ENCODE measurements at places on chromosomes 3 and 15.
A peak's percentile ranks its signal among the peaks of the same experiment; 100 is the strongest.

DNA sequence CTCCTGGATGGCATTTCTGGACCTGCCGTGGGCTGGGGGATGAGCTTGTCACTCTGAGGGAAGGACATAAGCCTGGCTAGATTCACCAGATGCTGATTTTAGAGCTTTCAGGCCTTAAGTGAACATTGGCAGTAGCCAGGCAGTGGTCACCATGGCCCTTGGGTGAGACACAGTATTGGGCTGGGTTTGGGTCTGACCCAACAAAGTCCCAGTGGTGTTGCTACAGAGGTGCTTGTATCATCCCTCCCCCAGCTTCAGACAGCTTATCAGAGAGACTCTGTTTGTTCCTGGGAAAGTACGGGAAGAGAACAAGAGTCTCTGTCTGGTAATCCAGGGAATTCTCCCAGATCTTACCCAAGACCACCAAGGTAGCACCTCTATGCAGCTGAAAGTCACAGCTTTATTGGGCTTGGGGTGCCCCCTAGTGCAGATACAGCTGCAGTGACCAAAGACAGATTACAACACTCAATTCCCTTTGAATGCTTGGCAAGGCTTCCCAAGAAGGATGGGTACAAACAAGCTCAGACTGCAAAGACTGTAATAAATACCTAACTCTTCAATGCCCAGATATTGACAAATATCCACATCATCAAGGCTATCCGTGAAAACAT is 9.8 kb upstream of the RUVBL1 start:
- no peak for DNase-seq

DNA sequence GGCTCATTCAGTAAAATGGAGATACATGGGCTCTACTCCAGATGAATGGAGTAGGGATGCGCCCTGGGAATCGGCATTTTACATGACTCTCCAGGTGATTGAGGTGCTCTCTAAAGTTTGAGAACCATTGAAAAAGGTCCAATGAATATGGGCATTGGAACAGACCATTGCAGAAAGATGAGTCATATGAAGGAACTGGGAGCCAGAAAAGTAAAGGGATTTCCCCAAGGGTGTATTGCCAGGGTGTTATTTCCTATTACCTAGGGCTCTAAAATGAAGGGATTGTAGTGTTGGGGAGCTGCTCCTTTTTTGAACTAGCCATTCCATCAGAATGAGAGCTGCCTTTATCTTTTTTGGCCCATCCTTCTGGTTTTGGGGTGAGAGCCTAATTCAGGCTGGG is 21.7 kb downstream of the CLDN11 start:
- no peak for DNase-seq

- DNase-seq, result no peak
Observed at GRCh38 chr15:40716165-40716564, 21.2 kb downstream of the RAD51 start.

DNA sequence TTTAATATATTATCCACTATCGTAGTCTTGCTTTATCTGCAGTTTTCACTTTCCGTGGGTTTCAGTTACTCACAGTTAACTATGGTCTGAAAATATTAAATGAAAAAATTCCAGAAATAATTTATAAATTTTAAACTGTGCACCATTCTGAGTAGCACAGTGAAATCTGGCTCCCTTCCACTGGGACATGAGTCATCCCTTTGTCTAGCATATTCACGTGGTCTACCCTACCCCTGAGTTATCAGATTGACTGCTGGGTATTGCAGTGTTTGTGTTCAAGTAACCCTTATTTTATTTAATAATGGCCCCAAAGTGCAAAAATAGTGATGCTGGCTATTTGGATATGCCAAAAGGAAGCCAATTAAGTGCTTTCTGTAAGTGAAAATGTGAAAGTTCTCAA is 539.5 kb upstream of the AGTR1 start:
- no peak for DNase-seq

GRCh38 chr15:91897585-91898372 is 44.3 kb downstream of the SLCO3A1 start:
- no peak for DNase-seq

DNA sequence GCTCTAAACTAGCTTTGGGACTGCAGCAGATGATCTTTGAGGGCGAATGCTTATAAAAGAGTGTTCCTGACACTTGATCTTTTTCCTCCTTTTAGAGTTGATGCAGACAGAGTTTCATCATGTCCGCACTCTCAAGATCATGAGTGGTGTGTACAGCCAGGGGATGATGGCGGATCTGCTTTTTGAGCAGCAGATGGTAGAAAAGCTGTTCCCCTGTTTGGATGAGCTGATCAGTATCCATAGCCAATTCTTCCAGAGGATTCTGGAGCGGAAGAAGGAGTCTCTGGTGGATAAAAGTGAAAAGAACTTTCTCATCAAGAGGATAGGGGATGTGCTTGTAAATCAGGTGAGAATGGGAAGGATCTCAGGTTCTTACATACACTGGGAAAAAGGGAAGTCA is 75.7 kb downstream of the KLHL25 start:
- no peak for DNase-seq

GRCh38 chr3:143036557-143036956 is 35.2 kb downstream of the U2SURP start:
- DNase-seq, result no peak

DNA sequence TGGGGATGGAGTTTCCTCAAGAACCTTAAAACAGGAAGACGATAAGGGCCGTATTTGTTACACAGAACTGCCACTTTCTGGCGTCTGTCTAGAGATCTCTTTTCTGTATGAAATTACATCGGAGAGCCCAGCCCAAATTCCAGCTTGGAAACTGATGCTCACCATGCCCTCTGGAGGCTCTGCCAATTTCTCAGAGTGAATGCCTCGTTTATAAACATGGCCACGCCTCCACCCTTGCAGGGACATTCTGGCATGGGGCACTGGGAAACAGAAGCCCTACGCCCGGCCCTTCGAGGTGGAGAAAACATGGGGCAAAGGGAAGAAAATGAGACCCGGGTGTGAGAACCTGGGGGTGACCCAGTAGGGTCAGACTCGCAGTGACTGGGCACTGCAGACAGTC is 53.4 kb upstream of the SEC13 start:
- no peak for DNase-seq

DNA sequence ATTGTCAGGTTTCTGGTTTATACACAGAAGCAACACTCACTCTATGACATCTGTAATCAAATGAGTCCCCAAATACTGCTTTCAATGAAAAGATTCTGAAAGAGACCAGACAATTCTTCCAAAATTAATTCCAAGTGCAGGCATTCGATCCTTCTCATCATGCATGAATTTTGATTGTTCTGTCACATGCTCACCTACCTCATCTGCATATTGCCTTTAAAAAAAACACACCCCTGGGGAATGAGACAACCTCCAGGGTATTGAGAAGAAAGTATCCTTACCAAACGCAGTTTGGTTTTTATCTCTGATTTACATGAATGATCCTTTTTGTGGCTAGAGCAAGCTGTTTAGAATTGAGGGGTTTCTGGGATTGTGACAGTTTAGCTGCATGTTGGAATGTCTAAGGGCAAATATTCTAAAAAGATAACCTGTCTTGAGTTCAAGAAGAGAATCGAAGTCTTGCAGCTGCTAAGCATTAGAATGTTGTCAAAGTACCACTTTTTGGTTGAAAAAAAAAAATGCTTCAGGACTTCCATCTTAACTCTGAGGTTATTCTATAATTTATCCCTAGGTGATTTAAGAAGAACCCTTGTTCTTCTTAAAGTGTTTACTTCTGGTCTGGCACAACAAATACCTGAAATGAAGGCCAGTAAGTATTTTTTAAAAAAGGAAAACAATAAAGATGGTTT is 653.1 kb downstream of the RBMS3 start:
- DNase-seq, result no peak

DNA sequence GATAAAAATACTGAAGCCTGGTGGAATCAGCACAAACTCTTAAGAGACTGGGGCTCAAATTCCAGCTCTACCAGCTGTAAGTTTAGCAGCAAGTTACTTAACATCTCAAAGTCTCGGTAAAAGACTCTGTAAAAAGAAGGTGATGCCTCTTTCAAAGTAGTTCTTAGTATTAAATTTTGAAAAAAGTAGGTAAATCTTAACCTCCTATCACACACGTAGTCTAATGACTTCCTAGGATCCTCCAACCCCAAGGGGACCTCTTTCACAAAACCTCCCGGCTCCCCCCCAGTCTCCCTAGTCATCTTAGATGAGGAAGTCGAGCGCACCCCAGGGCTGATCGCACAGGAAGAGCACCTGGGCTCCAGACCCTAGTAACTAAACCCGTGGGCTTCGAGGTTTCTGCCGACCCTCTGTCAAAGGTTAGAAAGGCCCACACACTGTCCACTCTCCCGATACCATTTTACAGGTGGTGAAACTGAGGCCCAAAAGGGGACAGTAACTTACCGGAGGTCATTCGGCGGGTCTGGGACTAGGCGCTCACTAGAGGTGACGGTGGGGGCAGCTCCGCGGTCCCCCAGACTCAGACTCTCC is 427 bp downstream of the MBD4 start:
- no peak for DNase-seq

DNA sequence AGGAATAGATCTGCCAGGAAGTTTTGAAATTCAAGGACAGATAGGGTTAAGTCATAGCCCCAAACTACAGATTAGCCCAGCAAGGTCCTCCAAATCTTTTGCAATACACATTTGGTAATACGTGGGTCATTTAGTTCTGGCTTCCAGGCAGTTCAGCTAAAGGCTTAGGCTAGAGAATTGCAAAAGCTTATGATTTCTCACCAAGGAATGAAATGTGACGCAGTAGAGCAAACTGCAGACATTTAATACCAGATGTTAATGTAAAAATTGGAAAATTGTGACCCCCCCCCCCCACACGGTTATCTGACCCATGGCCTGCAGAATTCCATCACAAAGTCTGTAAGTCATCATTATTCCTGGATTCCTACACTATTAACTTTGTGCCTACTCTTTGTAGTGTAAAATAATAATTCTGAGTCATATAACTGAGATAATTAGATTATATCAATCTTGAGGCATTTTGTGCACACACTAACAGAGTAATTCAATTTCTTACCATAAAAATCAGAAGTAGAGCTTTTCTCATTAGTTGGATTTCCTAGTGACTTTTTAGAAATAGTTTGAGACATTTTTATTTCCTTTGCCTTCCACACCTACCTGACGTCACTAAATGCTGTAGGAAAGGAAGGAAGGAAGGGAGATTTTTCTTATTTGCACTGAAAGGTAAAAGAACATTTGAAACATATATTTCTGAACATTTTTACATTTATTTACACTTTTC is 235.2 kb downstream of the DTWD1 start:
- DNase-seq, result peak; percentile 95

DNA sequence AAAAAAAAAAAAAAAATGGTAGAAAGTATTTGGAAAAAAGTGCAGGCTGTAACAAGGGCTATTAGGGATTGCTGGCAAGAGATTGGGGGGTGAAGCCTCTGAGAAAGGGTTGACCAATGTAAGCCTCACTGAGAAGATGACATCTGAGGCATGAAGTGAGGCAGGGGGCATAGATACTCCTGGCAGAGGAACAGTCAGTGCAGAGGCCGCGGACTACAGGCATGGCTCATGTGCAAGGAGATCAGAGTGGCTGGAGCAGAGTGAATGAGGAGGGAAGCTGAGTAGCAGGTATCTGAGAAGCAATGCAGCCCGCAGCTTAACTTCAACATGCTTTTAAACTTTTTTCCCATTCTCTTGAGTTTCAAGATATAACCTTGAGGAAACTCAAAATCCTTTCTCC is 5.4 kb downstream of the FBXL22 start:
- DNase-seq, result no peak

- no peak for DNase-seq
Observed at GRCh38 chr3:69536306-69537020, 150.6 kb upstream of the FRMD4B start.

- DNase-seq, result peak; percentile 15
Observed at GRCh38 chr3:42831321-42831713, 22.1 kb downstream of the ACKR2 start.

GRCh38 chr3:11769704-11770476 is 76.8 kb downstream of the TAMM41 start:
- no peak for DNase-seq

- no peak for DNase-seq
Observed at GRCh38 chr15:29747837-29748417, 74.3 kb downstream of the TJP1 start.

- no peak for DNase-seq
Observed at GRCh38 chr3:32487781-32488473, 14.7 kb downstream of the CMTM6 start.

DNA sequence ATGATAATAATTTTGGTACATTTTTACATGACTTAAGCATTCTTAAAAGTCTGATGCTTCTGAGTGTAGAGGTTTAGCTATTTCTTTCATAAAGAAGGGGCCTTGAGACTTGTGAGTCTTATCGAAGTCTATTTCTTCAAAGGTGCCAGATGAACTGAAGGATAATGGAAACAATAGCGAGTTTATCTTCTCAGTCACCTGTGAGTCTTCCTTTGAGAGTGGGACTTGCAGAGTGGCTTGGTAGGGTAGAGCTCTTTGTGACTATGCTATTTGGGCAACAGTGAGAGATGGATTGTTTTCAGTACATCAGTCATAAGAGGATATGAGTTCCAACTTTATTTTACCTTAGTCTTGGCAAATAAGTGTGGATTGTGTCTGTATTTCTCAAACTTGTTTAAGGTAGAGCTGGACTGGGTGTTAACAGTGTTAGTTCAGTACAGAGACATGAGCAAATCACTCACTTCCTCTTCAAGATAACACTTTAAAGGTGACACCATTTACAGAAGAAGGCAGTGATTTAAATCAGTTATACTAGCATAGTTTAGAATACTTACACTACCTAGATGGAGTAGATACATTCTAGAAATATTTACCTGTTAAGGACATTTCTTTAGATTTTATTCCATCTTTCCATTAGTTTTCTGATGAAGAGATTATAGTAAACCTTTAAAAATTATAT is 3.2 kb downstream of the AKAP13 start:
- DNase-seq, result no peak

DNA sequence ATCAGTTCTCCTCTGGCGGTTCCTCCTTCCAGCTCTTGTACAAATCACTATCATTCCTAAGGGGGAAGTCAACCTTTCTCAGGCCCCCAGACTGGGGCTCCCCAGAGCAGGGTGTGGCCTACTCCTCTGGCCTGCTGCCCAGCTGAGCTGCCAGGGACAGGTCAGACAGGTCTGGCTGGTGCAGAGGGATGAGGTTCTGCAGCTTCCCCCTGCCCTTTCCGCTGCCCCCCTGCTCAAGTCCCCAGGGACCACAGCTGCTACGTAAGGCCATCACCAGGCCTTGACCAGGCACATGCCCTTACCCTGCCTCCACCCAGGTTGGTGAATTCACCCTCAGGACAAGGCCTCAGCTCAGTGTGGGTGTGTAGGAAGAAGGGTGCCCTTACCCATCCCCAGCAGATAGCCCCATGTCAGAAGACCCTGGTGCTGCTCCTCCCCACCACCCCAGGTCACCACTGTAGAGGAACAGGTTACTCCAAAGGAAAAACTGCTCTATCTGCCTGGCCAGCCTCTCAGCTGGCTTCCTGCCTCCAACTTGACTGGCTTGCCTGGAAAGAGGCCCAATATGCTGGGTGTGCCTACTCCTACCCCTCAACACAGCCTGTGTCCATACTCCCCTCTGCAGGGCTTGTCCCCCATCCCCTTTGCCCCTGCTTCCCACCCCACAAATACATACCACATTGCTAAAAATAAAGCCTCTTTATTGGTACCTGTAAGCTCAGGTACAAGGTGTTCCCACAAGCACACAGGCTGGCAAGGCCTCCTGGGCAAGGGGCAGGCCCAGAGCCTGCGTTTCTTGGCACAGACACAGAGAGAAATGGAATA is 12.0 kb downstream of the CSRNP1 start:
- no peak for DNase-seq
